Stimulated activated CD4-positive, alpha-beta T cell treated with anti-CD3 and anti-CD28 coated beads, Interleukin-1b, Interleukin-23, amount 100 ng/mL, for 1 hour (primary cell): ENCODE measurements at places on chromosomes 3 and 15.

DNA sequence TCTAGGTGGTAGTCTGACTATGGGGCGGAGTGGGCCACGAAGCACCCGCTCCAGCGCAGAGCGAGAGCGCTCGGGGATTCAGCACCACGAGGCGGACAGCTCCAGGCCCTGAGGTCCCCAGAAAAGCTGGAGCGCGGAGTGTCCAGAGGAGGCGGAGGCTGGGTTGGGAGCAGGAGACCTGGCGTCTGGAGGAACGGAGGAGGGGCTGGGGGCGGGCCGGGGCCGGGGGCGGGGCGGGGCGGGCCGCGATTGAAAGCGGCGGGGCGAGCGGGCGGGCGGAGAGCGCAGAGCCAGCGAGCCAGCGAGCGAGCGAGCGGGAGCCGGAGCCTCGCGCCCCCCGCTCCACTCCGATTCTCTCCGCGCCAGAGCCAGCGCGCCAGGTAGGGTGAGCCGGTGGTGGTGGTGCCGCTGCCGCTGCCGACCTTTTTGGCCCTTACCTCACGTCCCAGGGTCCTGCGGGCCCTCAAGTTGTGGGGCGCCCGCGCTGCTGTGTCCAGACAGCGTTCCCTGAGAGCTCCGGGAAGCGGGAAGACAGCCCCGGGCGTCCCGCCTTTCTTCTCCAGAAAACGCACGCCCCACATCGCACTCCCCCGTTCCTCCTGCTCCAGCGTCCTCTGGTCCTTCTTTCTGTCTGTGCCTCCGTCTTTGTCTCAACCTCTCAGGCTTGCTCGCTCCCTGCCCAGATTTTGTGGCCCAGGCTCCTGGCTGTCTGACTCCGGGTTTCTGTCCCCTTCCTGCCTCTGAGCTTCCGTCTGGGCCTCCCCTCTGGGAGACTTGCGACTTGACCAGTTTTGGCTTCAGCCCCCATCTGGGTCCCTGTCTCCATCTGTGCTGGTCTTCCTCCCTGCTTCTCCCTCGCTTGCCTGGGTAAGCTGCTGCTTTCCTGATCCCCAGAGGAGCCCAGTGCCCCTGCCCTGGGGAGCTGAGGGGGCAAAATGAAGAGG, at the start of gene GRM2:
GRM2 (plus strand) TSS at position 281 of the 944 bp plus-strand sequence. CDS start 1,916 bp downstream, outside the sequence.
- DNase-seq = no peak

DNA sequence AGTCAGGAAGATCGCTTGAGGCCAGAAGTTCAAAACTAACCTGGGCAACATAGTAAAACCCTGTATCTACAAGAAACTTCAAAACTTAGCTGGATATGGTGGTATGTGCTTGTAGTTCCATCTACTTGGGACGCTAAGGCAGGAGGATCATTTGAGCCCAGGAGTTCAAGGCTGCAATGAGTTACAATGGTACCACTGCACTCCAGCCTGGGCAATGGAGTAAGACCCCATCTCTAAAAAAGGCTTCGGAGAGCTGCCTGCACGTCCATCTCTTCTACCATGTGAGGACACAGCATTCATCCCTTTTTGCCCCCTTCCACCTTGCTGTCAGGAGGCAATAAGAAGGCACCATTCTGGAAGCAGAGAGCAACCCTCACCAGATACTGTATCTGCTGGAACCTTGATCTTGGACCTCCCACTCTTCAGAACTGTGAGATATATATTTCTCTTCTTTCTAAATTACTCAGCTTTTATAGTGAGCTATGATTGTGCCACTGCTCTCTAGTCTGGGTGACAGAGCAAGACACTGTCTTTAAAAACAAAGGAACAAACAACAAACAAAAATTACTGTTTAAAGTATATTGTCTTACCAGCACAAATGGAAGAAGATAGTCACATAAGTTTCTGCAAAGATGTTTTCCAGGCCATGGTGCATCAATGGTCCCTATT, 4.2 kb upstream of the BTLA start:
- no peak for DNase-seq

GRCh38 chr15:99017322-99017701, 9.7 kb upstream of the PGPEP1L start:
- DNase-seq = no peak

- no peak for DNase-seq
These were observed 6.3 kb downstream of the TM4SF18 start for GRCh38 chr3:149327156-149327555.

- DNase-seq = no peak
These were observed 265.7 kb downstream of the SUCLG2 start for GRCh38 chr3:67388738-67389137.

- no peak for DNase-seq
These were observed 118.3 kb downstream of the RFTN1 start for GRCh38 chr3:16395212-16395611.
